IPS DF 6.9 (cell line): ENCODE measurements at places on chromosomes 2 and 18.

DNA sequence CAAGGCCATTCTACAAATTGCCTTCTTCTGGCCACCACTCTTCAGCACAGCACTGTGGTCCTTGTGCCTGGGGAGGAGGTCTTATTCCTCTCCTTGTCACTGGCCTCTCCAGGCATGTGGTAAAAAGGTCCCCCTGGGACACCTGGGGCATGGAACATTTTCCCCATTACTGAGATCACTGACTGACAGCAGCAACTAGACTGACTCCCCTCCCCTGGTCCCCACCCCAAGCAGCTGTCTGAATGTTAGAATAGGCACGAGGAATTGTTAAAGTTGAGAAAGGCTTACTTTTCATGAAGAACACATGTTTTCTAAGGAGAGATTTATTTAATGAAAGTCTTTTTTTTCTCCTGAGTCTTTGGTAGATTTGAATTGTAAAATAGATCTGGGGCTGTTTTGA, 39.5 kb upstream of the RTN4 start:
- no peaks in the 10 kb centered on the region for H3K36me3 ChIP-seq
- H3K4me3 ChIP-seq: no peak overlapping the region
- no peaks in the 10 kb centered on the region for H3K27me3 ChIP-seq
- H3K4me1 ChIP-seq: no peaks in the 10 kb centered on the region
- H3K27ac ChIP-seq: no peak overlapping the region

DNA sequence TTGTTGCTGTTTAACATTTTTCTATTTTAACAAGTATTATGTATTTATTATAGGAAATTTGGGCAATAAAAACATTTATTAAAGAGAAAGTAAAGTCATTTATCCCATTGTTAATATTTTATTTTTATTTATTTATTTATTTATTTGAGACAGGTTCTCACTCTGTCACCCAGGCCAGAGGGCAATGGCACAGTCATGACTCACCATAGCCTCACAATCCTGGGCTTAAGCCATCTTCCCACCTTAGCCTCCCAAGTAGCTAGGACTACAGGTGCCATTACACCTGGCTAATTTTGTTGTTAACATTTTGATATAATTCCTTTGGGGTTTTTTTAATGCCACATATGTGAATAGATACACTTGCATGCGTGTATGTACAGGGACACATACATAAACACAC, 165.9 kb upstream of the STON1 start:
- H3K27ac ChIP-seq: no peak overlapping the region
- H3K4me3 ChIP-seq: no peak overlapping the region
- H3K36me3 ChIP-seq: no peaks in the 10 kb centered on the region
- DNase-seq: no peak

DNA sequence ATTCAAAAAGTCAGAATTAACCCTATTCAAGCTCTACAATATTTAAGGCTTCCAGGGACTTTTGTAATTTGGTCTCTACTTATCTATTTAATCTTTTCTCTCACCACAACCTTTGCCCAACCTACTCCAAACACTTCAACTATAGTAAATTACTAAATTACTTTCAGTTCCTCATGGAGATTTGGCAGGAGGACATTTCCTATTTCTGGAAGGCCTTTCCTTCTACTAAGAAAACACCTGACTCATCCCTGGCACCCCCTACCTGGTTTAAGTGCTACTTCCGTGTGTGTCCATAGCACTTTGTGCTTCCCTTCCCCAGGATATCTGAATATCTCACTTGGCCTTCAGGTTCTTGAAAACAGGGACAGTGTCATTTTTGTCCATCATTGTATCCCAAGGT, 96.3 kb downstream of the UPP2 start:
- H3K27ac ChIP-seq: no peak overlapping the region
- H3K27me3 ChIP-seq: no peaks in the 10 kb centered on the region
- H3K36me3 ChIP-seq: no peaks in the 10 kb centered on the region
- H3K4me3 ChIP-seq: no peak overlapping the region
- no peak for DNase-seq

DNA sequence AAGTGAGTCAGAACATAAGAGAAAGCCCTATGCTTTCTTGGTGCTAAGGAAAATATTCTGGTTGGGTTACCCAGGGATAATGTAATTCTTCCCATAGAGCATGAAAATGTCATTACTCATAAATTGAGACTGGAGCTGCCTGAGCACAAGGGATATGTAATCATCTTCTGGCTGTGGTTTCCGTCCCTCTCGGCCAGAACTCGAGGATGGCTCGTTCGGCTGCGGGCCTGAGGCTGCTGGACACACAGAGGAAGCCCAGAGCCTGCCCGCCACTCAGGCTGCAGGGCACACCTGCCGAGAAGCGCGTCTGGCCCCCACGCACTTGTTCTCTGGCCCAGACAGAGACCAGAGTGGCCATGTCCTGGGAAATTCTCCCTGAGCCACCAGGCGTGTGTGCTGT, 104.9 kb downstream of the ASAP2 start:
- H3K4me1 ChIP-seq: 0 out of 2 replicates have a peak, but pooled peaks cover 3% of the 10 kb centered on the region
- H3K27me3 ChIP-seq: no peaks in the 10 kb centered on the region
- H3K27ac ChIP-seq: no peak overlapping the region
- H3K36me3 ChIP-seq: no peaks in the 10 kb centered on the region
